Foreskin melanocyte (primary cell): ENCODE measurements at places on chromosomes 3 and 15.

DNA sequence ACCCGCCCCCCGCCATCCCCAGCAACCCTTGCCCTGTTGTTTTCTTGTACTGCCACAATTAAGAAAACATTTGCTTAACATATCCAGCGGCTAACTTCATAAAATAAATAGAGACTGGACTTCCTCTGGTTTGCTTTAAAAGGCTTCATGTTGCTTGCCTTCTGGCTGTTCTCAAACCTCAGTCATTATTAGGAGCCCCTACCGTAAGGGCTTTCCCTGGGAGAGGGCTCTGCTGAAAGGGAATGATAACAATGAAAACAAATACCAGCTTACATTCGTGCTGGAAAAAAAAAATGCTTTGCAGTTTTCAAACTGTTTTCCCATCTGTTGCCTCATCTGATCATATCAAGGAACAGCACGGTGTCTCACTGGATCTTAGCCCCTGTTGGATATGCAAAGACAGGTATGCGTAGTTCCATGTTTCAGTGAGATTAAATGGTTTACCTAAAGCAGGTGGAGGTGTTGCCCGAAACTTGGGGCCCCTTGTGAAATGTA, 77.2 kb upstream of the VGLL4 start:
- no peak for DNase-seq

DNA sequence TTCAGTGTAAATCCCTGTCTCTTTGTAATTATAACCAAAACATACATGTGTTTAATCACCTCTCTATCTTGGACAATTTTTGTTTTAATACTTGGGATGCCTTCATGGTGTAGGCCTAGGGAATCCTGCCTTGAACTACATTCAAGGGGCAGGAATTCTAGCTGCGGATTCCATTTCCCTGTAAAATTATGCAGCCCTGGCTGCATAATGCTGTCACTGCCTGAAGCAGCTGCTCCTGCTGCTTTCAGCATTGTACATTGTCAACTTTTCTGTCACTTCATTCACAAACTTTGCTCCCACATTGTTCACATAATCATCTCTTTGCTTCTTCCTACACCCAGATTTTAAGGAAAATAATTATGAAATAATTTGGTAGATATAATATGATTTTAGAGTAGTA, 638.7 kb downstream of the RBMS3 start:
- no peak for DNase-seq

- no peak for DNase-seq
Measured at GRCh38 chr3:48599077-48599501, 4.0 kb upstream of the COL7A1 start.

DNA sequence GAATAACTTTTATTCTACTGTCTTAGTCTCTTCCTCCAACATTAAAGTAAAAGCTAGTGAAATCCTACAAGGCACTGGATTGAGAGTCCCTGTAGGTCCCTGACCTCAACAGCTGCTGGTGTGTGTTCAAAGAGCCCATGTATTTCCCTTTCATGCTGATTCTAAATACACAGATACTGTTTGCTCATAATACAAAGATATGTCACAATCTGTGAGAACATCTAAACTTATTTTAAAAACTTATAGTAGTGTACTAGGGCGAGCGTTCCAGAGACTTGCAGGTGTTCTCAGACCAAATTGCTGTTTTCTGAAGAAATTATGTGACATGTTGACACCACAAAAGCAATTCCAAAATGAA, 145.9 kb upstream of the LIPC start:
- DNase-seq: no peak

- no peak for DNase-seq
Measured at GRCh38 chr3:9167222-9167621, 82.2 kb downstream of the SRGAP3 start.

- DNase-seq: no peak
Measured at GRCh38 chr15:80456517-80457492, 52.6 kb downstream of the ARNT2 start.

GRCh38 chr3:189119950-189120349, 51.8 kb upstream of the TPRG1 start:
- no peak for DNase-seq

DNA sequence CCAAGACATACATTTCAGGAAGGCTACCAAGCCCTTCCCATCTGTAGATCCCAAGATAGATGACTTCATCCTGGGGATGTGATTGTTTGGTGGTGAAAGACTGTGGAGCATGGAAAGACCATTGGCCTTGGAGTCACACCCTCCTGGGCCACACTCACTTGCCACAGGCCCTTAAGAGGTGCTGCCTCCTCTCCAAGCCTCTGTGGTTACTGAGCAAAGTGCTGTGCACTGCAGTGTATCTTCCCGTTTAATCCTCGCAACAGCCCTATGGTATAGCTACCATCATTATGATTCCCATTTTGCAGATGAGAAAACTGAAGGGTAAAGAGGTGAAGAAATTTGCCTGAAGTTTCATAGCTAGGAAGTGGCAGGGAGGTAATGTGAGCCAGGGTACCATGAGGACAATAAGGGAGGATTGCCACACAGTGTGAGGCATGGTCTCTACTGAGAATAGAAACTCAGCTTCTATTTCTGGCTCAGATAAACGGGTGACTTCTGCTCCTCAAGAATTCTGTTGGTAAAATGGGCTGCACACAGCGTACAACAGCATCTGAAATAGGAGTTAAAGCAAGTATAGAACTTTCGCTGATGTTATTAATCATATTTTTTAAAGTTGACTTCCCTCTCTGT, 23.9 kb upstream of the RHO start:
- no peak for DNase-seq

GRCh38 chr3:150635526-150635925, 32.4 kb downstream of the SELENOT start:
- peak; percentile 24 for DNase-seq

DNA sequence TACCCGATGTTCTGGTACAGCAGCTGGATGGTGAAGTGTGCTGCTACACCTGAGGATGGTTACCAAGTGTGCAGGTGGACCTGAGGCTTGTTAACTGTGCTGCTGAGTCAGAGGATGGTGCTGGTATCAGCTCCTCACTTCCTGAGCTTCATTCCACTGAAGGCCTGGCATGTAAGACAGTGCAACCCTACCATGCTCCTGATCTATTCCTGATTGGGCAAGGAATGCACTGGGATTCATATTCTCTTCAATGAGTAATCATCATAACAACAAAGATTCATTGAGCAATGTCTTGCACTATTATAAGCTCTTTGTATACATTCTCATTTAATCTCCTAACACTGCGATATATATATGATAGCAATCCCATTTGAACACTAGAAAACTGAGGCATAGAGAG, 62.9 kb upstream of the THSD4 start:
- DNase-seq: no peak

DNA sequence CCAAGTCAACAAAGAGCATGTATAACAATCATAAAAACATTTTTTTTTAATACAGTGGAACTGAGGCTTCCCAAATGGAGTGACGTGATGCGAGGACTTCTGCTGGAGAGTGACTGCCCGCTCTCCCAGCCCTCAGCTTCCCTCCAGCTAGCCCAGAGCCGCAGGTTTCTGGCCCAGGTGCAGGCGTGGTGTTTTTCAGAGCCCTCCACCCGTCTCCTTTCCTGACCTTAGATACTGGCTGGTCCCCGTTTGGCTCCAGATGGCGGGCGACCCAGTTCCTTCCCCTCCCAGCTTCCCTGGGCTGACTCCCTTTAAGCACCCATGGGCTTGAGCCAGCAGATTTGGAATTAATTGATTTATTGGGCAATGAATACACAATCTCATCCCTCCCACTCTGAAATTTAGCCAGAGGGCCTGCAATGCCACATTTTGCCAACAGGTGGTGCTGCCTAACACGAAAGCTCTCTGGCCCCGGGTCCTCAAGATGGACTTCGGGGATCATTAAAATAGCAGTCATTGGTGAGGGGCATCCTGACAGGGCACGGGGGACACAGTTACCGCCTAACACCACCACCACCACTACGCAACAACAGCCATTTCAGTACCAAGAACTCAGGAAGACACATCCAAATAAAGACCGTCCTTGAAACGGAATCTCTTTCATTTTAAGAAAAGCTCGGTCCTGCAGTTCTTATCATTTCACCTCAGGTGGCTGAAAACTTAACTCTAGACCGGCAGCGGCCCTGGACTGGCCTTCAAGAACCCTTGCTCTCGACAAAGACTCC, 47.5 kb upstream of the MUC4 start:
- peak; percentile 50 for DNase-seq

- no peak for DNase-seq
Measured at GRCh38 chr3:42667523-42668412, 14.3 kb downstream of the ZBTB47 start.

DNA sequence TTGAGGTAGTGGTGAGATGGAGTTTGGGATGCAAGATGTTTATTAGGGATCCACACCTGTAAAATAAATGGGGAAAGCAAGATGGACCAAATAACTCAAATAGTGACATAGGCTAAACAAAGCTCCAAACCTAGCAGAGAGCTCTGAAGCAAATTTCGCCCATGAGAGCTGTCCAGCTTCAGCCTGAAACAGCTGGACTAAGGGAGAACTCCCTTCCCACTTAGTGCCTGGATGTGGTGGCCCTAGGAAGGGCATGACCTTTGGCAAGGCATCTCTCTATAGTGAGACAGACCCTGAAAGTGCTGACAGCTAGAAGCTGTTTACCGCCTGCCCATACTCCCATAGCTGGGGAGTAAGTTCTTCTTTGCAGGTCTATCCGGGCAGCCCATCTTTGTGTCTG, 48.1 kb downstream of the COL6A5 start:
- DNase-seq: no peak

- DNase-seq: no peak
Measured at GRCh38 chr15:29090617-29091466, 178.8 kb downstream of the NSMCE3 start.

- DNase-seq: no peak
Measured at GRCh38 chr3:61613666-61614065, 52.3 kb downstream of the PTPRG start.

GRCh38 chr3:122560680-122561079, 3.4 kb downstream of the PARP9 start:
- peak; percentile 52 for DNase-seq

DNA sequence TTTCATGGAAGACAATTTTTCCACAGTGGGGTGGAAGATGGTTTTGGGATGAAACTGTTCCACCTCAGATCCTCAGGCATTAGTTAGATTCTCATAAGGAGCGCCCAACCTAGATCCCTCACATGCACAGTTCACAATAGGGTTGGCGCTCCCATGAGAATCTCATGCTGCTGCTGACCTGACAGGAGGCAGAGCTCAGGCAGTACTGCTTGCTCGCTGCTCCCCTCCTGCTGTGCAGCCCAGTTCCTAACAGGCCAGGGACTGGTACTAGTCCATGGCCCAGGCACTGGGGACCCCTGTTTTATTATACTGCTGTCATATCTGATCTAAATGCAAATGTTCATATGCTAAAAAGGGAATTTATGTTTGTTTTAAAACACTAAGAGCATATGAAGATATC, 9.8 kb upstream of the GRK7 start:
- no peak for DNase-seq

DNA sequence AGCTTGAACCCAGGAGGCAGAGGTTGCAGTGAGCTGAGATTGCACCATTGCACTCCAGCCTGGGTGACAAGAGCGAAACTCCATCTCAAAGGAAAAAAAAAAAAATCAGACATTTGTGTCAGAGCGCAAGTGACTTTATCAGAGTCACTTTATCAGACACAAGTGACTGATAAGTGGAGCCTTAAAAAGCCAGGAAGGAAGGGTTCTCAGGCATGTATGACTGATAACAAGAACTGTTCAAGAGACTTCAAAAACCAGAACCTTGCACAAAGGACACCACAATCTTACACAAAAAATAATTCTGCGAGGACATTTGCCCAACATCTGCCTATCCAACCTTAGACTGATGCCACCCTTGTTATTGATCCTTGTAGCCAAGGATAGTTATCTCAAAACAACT, 13.3 kb upstream of the CFAP44 start:
- no peak for DNase-seq

GRCh38 chr3:111152496-111152895, 80.9 kb downstream of the NECTIN3 start:
- DNase-seq: no peak

DNA sequence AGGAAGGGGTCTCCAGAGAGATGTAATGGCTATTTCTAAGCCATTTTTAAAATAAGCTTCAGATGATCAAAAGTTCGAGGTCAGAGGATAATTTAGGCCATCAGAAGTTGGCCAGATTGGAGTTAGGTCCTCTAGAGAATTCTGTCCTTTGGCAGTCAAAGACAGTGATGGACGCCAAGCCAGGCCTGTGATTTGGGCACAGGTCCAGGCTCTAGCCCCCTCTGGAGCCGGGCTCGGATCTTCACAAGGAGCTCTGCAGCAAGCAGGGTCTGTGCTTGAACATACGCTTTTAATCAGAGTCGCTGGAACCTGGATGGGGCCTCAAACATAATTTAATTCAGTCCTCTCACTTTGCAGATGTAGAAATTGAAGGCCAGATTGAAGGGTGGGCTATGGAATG, 151.4 kb upstream of the BCL6 start:
- DNase-seq: no peak

DNA sequence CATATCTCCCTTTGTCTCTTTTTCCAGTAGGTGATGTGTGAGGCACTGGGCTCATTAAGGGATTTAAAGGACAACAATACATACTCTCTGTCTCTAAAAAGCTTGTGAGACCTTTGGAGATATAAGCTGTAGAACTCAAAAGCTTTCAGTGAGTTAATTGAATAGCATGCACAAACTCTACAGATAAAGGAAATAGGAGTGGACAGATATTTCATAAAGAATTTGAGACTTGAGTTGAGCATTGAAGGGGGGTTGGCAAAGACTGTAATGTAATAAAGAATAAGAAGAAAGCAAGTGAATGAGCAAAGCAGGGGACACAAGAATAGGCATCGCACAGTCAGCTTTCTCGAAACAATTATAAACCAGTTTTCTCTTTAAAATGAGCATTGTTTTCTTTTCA, 583.4 kb upstream of the DPPA4 start:
- DNase-seq: no peak

DNA sequence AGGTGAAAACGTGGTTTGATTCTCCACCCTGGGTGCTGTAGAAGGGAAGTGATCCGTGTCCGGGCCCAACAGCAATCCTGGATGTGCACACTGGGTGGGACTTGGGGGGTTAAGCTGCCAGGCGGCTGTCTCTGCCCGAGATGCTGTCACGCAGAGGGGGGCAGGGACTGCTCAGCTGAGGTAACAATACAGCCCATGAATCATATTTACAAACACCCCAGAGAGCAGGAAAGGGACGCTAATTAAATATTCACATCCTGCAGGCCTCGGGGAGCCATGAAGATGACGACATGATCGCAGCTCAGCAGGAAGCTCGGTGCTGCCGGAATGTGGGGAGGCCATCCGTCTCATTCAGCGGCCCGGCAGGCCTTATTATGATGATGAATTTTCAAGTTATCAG, 17.9 kb upstream of the CRABP1 start:
- peak; percentile 40 for DNase-seq
